ENCODE measurements at places on chromosomes 1 and 21.
A peak's percentile ranks its signal among the peaks of the same experiment; 100 is the strongest.

GRCh38 chr1:230542054-230542453, 100.2 kb upstream of the COG2 start:
- peak; percentile 92 for DNase-seq

DNA sequence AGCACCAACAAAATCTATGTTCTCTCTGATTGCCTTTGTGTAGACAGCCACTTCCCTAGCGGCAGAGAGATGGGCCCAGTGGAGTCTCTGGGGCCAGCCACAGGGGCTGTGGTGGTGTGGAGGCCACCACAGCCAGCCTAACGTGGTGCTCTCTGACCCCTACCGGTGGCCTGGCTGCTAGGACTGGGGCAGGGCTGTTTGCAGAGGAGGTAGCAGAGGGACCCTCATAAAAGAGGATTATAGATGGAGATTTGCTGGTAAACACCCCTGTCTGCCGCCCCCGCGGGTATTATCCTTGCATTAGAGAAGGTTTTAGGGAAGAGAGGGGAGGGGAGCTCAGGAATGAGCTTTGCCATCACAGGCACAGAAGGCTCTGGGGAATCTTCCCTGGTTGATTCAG, 310.3 kb upstream of the VAMP3 start:
- DNase-seq, result no peak

DNA sequence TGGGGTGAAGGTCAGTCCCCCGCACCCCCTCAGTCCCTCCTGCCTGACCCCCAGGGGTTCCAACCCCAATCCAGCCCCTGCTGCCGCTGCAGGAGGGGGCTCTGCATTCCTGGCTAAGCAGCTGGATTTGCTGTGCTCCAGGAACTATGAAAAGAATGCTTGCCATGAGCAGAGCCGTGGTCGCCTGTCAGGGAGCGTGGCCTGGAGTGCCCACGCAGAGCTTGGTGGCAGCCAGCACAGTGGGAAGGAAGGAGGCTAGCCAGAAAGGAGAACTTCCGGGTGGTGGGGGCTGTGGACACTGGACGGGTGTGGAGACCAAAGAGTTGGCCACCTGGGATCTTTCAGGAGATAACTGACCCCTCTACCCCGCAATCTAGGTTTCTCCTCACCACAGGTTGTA, 5.6 kb downstream of the COL8A2 start:
- no peak for DNase-seq

DNA sequence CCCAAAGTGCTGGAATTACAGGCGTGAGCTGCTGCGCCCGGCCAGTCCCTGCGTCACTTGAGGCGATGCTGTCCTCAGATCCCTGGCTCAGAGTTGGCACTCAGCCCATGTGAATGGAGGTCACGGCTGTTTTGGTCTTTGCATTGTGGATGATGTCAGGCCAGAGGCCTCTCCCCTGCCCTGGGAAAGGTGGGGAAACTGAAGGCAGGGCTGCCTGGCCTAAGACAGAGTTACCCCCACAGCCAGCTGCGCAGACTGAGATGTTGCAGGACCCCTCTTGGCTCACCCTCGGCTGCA, 821 bp downstream of the MASP2 start:
- DNase-seq, result no peak

DNA sequence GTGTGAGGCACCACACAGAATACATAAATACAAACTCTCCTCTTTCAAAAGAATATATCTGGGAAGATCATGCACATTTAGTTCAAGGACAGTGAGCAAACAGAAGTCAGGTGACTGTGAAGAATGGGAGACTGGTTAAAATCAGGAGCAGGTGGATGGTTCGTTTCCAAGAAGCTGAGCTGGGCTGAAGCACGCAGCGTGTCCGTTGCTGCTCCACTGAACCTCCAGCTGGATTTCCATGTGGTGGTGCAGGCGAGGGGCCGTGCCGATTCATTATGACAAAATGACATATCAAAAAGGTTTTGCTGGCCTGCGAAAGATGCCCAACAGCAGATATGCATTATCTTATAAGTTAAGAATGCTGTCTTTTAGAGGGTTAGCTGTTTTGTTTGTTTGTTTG, 66.0 kb downstream of the OLIG1 start:
- DNase-seq, result no peak

DNA sequence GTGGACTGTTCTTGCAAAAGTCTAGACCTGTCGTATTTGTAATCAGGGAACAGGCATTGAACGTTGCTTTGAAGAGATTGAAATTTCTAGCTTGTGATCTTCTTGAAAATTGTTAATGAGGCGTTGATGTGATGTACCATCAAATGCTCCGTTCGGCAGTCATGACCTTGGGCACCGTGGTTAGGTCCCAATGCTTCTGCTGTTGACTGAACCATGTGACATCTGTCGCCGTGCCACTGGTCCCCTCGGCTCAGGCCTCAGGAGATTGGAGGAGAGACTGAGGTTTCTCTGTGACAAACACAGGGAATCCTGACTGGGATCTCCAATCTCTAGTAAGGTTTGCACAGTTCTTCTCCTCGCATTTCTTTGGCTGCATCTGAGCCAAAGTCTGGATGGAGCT, 18.1 kb upstream of the KCNAB2 start:
- DNase-seq, result no peak

DNA sequence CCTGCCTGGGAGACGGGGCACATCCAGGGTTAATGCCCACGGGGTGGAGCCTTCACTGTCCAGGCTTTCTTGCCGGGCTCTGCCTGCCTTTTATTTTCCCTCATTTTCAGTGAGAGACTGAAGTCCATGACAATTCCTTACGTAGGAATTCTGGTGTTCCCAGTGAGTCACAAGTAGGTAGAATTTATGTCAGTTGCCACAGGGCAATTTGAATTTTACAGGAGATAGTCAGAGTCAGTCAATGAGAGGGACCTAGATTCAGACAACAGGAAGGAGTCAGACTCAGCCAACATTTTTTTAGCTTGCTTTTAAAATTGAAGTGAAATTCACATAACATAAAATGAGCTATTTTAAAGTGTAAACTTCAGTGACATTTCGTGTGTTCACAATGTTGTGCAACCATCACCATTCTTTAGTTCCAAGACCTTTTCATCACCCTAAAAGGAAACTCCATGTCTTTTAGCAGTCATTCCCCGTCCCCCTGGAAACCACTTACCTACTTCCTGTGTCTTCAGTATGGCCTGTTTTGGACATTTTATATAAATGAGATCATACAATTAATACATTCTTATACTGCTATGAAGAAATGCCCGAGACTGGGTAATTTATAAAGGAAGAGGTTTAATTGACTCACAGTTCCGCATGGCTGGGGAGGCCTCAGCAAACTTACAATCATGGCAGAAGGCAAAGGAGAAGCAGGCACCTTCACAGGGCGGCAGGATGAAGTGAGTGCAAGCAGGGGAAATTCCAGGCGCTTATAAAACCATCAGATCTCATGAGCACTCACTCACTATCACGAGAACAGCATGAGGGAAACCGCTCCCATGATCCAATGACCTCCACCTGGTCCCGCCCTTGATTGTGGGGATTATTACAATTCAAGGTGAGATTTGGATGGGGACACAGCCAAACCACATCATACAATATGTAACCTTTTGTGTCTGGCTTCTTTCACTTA, 14.6 kb downstream of the AJAP1 start:
- peak; percentile 78 for DNase-seq

GRCh38 chr21:42307106-42307505, 8.1 kb downstream of the TFF3 start:
- DNase-seq, result no peak

DNA sequence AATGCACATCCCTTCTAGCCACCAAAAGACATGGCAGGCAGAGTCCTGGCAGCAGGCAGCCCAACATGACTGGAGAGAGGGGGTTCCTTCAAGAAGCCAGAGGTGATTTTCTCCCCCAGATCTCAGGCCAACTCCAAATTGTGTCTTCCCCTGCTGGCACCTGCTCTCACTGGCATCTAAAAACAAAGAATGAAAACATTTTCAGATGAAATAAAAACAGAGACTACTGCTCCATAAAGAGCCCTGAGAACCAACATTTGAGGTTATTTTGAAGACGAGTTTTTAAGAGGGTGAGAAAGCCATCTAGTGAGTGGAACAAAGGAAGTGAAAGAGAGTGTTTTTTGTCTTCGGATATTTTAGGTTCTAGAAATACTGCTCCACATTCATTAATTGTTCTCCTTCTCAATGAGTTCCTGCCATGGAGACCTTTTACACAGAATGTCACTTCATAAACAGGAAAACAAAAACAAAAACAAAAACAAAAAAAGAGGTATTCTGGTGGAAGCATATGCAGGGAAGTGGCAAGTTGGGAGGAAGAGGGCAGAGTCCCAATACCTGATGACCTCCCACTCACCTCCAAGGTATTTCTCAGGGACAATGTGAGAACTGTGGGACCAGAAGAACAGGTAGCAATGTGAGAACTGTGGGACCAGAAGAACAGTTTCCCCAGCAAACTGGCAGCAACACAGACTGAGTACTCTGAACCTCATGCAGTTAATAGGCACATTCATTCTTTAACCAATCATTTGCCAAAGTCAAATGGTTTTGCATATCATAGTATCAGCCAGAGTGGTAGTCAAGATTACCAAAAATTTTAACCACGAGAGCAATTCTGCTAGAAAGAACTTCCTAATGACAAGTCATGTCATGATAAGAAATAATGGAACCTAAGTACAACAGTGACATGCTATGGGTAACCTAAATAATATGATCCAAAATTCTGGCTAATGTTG, 50.0 kb downstream of the KIAA0319L start:
- no peak for DNase-seq

Measured in brain microvascular endothelial cell (primary cell).